Islet precursor cell (in vitro differentiated cells): ENCODE measurements at places on chromosomes 2 and 18.

DNA sequence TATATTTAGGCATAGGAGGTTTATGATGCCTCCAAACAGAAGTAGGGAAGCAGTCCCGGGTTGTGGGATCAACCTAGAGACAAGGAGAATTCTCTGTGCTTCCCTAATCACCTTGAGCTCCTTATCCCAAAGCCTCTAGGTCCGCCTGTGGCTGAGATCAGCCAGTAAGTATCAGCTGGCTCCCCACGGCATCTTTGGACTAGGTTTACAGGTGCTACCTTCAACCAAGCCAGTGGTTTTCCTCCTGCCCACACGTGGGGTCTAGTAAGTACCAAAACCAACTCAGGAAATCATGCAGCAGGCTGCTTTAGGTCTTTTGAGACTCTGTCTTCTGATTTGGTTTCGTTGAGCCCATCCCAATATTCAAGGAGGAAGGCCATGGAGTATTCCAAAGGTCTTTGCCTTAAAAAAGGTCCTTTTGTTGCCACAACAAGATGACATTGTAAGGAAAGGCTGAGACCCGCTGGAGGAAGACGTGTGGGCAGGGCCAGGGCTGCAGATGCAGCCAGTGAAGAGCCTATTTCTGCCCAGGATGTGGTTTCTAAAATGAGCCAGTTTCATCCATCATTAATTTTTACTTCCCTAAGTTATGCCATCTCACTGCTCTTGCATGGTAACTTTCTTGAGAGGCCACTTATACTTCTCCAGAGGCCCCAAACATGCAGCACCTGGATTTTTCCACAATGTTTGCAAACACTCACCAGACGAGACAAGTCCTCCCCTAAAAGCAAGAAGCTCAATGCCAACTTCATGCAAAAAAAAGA, 248.7 kb downstream of the RNF152 start:
- no peak for DNase-seq

DNA sequence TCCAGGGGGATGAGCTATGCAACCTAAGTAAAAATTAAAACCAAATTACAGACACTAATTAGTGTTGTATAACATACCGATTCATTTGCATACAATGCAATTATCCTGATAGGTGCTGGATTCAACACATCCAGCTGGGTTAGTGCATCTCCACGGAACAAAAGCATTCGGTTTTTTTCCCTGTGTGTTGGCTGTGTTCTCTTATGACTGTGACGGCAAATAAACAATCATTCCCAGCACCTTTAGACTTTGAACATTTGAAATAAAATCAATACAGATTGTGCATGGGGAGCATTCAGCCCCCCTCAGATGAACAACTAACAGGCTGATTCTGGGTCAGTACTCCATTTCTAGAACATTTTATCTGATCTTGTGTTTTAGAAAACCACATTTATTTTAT, 22.7 kb downstream of the FAM124B start:
- DNase-seq = no peak

DNA sequence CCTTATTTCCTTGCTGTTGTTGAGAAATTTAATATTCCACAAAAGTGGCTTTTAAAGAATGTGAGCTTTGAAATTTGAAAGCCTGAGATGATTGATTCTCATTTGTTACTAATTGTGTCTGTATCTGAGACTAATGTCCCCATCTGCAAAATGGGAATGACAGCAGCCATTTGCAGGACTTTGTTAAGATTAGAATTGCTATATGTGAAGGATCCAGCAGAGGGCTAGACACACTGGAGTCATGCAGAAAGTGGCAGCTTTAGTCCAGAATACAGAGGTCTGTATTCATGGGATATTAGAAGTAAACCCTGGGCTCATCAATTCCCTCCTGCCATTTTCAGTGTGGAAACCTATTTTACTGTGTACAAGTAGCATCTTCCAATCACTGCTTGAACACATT, 296.5 kb upstream of the GYPC start:
- DNase-seq = peak; percentile 46

GRCh38 chr2:154459286-154459685, 239.2 kb upstream of the KCNJ3 start:
- no peak for DNase-seq

- no peak for DNase-seq
Observed at GRCh38 chr2:4898706-4899105, 793.5 kb upstream of the SOX11 start.

DNA sequence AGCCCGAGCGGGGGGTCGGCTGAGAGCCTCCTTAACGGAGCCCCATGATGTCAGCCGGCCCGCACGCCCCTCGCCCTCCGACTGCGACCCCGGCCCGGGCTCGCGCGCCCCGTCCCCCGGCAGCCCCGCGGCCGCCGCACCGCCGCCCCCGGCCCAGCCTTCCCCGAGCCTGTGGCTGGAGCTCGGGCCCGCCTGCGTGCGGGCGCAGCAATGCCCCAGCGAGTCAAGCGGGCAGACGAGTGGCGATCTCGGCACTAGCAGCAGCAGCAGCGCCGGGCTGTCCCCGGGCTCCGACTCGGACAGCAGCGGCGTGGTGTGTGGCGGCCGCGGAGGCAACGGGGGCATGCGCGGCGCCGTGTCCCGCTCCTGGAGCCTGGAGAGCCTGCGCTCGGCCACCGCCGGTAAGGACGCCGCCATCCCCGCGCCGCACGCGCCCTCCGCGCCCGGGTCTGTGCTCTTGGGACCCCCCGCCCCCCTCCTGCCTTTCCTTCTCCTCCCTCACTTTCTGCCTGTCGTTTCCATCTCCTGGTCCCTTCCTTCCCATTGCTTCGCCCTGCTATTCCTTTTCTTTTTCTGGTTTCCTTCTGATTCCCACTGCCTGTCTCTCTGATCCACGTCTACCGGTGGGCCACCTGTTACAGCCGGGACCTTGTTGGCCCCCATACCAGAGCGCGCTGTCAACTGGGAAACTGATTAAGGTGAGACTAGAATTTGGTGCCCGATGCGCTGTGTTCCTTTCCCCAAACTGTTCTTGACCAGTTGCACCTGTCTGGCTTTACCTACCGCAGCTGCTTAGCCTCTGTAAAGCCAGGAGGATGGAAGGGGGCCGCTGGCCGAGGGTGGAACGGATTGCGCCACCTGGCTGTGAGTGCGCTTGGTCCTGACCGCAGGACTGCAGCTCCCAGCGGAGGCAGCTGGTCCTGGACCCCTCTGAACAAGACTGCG, 127.4 kb downstream of the ARHGEF4 start:
- DNase-seq = peak; percentile 88
